NCI-H2227 treated with DMSO at 0.1 percent for 48 hours (cell line): ENCODE measurements at places on chromosomes 3 and 15.
A peak's percentile ranks its signal among the peaks of the same experiment; 100 is the strongest.

- no peak for DNase-seq
Observed at GRCh38 chr3:129535075-129535474, 6.6 kb downstream of the RHO start.

DNA sequence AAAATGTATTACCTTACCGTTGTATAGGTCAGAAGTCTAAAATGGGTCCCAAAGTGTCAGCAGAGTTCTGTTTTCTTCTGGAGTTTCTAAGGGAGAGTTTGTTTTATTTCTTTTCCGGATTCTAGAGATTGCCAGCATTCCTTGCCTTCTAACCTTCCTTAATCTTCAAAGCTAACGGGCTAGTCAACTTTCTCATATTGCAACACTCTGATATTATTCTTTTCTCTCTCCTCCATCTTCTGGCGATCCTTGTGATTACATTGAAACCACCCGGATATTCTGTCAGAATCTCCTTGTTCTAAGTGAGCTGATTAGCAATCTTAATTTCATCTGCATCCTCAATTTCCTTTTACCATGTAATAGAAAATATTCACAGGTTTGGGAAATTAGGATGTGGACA lies 36.2 kb upstream of the AADACL2 start:
- no peak for DNase-seq

DNA sequence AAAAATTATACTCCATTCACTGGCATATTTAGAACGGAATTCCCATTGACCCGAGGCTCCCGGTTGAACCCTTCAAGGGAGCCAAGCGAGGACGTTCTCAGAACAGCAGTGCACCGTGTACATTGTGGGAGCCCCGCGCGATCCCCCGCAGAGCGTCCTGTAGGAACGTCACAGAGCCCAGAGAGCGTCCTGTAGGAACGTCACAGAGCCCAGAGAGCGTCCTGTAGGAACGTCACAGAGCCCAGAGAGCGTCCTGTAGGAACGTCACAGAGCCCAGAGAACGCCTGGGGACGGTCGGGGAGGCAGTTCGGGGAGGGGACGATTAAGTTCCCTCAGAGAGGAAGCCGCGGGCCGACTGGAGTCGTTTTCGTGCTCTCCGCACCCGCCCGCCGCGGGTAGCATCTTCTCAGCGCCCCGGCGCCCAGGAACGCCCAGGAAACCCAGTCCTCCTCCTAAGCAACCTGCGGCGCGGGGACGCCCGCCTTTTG lies 506 bp upstream of the ATP1B3 start:
- DNase-seq, result no peak

GRCh38 chr3:150158943-150159625 lies 188.4 kb upstream of the PFN2 start:
- no peak for DNase-seq

GRCh38 chr3:181886676-181887075 lies 175.0 kb downstream of the SOX2 start:
- DNase-seq, result no peak

GRCh38 chr3:98592345-98592935 lies 971 bp downstream of the CPOX start:
- no peak for DNase-seq

- DNase-seq, result peak; percentile 2
Observed at GRCh38 chr3:50204804-50205412, at the start of gene SLC38A3. SLC38A3 (plus strand) TSS chr3:50205271; CDS start chr3:50214200, 8,929 bp downstream.

- DNase-seq, result no peak
Observed at GRCh38 chr15:60379525-60380274, 18.1 kb downstream of the ANXA2 start.

- DNase-seq, result no peak
Observed at GRCh38 chr3:193190146-193190786, 50.8 kb upstream of the PLAAT1 start.

DNA sequence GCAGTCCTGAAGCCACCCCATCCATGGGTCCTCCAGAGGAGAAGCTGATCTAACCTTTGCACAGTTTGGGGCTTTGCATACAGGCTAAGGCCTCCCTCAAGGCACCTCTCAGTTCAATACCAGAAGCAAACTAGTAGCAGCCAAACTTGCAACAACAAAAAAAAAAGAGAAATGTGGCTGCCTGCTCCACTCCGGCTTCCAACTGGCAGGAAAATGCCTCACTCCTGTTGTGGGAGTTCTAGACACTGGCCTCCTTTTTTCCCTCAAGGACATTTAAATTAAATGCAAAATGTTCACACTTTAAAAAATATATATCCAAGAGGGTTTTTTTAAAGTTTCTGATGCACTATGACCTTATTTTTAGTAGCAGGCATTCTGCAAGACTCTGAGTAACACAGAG lies 216.0 kb upstream of the TPM1 start:
- DNase-seq, result no peak

DNA sequence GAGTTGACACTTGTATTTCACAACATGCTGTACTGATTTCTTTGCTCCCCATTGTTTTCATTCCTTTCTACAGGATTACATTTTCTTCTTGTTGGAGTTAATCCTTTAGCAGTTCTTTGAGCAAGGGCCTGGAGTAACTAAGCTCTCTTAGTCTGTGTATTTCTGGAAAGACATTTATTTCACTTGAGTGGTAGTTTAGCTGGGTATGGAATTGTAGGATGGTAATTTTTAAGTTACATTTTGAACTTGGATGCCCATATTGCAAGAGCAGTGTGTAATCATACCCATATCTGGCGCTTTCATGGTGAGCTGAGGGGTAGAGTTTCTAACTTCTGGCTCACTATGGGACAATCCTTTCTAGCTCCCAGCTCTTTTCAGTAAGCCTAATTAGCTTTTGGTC lies 74.6 kb downstream of the SLC6A11 start:
- no peak for DNase-seq

GRCh38 chr15:67977414-67978089 lies 76.6 kb upstream of the PIAS1 start:
- no peak for DNase-seq

DNA sequence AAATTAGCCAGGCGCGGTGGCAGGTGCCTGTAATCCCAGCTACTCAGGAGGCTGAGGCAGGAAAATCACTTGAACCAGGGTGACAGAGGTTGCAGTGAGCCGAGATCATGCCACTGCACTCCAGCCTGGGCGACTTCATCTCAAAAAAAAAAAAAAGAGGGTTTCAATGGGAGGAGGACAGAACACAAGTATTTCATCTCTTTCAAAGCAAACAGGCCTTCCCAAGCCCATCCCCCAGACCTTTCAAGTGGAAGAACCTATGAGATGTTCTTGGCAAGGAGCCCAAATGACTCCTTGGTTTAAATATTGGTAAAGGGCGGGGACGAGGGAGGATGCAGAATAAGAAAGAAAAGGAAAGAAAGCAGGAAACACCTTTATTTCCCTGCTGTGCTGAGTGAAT lies 62.2 kb upstream of the MCF2L2 start:
- peak; percentile 62 for DNase-seq

DNA sequence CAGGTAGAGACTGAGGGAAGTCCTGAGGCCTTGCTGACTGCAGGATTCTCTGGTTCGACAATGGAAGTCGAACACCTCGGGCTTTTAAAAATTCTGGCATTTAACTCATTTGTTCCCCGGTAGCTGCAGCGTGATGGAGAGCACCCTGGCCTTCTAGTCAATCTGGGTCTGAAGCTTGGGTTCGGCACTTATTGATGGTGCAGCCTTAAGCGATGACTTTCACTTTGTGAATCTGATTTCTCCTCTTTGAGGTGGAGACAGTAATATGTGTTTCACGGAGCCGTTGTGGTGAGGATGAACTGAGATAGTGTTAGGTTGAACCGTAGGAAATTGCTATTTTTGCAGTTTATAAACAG lies 621 bp upstream of the PARP6 start:
- no peak for DNase-seq

DNA sequence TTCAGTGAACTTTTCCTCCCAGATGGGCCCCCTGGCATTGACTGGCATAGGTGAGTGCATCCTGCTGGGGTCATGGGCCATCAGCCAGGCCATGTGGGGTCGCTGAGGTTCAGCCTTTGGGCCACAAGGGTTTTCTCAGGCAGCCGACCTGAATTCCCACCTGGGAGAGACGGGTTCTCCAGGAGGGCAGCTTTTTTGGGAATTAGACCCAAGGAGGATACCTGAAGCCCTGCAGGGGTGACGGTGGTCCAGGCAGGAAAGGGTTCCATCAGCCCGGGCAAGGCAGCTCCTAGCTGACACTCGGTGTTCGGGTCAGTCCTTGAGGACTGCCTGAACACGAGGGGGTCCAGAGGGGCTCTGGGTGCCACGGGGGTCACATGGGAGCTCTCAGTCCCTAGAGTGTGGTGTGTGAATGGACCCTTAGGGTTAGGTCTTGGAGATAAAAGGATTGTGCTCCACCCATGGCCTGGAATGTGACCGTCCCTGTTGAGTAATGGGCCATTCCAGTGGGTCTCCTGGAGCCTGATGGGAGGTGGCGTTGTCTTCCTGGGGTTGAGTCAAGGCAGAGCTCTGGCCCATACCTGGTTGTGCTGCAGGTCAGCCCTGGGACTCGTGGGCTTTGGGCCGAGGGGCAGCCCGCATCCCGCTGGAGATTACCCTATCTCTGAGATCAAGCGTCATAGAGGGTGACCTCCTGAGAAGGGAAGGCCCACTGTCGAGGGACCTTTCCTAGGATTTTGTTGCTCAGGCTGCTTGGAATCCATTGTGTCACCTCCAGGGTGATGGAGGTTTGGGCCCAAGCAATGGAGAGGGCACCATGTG lies 192.8 kb downstream of the UBE3A start:
- no peak for DNase-seq

- DNase-seq, result no peak
Observed at GRCh38 chr3:67685499-67685898, 31.1 kb upstream of the SUCLG2 start.

GRCh38 chr3:184620475-184621119 lies 59.0 kb downstream of the EPHB3 start:
- DNase-seq, result no peak

- DNase-seq, result no peak
Observed at GRCh38 chr3:47849186-47849698, 46.3 kb downstream of the DHX30 start.

- peak; percentile 30 for DNase-seq
Observed at GRCh38 chr3:141360888-141361598, 7.3 kb upstream of the ZBTB38 start.

GRCh38 chr3:145259166-145259880 lies 901.7 kb downstream of the PLOD2 start:
- no peak for DNase-seq

DNA sequence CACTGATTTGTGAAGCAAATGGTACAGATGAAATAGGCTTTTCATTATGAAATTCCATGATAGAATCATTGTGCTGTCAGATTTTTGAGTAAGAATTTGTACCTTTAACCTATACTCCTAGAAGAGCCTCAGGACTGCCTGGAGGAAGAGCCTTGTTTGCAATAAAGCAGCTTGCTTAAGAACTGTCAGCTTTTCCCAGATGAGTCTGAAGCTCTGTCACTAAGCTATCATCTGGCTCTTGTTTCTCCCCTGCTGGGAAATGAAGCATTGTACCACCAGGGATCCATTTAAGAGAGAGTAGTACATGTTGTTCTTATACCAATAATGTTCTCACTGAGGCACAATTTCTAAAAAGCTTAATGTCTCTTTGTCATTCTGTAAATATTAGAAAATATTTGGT lies 85.1 kb upstream of the FLNB start:
- DNase-seq, result no peak

DNA sequence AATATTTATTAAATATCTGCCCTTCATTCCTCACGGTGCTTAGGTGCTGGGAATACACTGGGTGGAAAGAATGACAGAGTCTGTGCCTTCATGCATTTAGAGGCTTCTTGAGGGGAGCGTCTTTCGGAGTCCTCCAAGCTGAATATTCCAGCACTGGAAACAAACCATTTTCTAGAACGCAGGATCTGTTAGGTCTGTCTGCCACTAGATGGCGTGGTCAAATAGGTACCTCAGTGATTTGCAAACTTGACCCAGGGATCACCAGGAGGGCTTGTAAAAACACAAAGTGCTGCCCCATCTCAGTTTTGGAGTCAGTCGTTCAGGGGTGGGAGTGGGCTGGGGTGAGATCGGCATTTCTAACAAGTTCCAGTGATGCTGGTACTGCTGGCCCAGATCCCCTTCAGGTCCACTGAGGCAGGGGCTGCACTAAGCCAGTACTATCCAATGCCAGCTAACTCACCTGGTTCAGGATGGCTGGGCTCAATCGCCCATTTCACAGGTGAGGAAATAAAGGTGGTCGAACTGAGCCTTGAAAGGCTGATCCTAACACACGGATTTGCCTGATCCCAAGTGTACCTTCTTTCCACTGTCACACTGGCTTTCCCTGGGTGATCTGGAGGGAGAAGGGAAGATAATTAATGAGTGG lies 14.8 kb downstream of the ARNT2 start:
- DNase-seq, result no peak

DNA sequence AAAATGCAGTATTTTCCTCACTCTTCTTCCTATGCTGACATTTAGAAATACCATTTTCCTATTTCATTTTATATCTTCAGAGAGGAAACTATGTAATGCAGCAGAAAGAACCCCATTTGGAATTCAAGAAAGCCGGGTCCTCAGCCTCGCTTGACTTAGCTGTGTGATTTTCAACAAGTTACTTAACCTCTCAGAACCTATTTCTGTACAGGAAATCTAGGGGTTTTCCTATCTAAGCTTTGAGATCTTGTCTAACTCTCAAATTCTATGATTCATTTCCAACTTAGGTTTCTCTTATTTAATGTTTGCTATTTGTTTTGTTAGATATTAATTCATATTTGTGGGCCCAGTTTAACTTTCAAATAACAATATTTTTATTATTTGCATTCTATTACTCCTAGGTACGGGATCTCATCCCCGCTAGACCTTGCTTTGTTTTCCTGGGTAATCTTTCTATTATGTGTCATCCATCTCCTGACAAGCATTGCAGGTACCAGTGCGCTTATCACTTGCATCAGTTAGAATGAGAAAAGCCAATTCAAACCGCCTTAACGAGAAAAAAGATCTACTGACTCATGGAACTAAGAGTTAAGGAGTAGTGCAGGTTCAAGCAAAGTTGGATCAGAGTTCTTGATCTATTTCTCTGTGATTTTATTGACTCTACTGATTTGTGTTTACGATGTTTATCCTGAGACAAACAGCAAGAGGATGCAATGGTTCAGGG lies 70.6 kb upstream of the BHLHE40 start:
- DNase-seq, result no peak

- no peak for DNase-seq
Observed at GRCh38 chr3:13668136-13668535, 119.2 kb downstream of the FBLN2 start.

GRCh38 chr15:85010071-85010385 lies 28.4 kb downstream of the PDE8A start:
- no peak for DNase-seq

GRCh38 chr15:72939514-72940228 lies 112.6 kb upstream of the NEO1 start:
- DNase-seq, result no peak

- DNase-seq, result no peak
Observed at GRCh38 chr3:126152458-126152857, 27.9 kb downstream of the ALDH1L1 start.

DNA sequence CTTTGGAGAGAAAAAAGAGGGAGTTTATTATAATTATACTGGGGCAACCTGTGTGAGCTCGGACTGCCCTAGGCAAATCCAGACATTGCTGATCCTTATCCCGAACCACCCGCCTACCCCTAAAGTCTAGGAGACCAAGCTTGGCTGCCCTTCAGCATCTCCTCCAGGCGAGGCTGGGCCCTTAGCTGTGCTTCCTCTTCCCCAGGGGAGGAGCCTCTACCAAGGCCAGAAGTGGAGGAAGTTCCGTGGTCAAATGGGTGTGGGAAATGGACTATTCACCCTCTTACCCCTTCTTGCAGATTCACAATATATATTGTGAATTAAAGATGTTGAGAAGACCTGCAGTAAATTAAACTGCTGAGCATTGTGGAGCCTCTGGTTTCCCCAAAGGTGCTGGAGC lies 158.3 kb upstream of the HES1 start:
- DNase-seq, result no peak
